Subcutaneous preadipocyte (primary cell): ENCODE measurements at places on chromosomes 3 and 15. TPM values are rescaled to one million over a fixed set of nuclear protein-coding genes. Genes with fewer than 3 reads are reported as not detected.

The TSC22D2 gene
- total RNA-seq = 7.7 and 12.1 TPM in 2 replicates

The FRMD4B gene
- 0.37 and 2.2 TPM in 2 replicates for total RNA-seq

The DLL4 gene
- not detected in 2 replicates for total RNA-seq

The IGSF10 gene
- under 0.01 TPM in 2 replicates for total RNA-seq

The SLC12A1 gene
- total RNA-seq = not detected in 2 replicates

The LSAMP gene
- total RNA-seq = under 0.01 TPM in 1 of 2 replicates, not detected in the other

The ANKRD63 gene
- total RNA-seq = not detected in 2 replicates

The LMOD3 gene
- not detected in 2 replicates for total RNA-seq

The CCR1 gene
- 0.59 and 3.7 TPM in 2 replicates for total RNA-seq

The P3H2 gene
- total RNA-seq = 0.37 and 1.2 TPM in 2 replicates

The RETNLB gene
- total RNA-seq = not detected in 2 replicates

The NECTIN3 gene
- total RNA-seq = 50.0 and 88.6 TPM in 2 replicates

The C2CD4A gene
- not detected in 2 replicates for total RNA-seq

The SLC35G2 gene
- total RNA-seq = 5.5 and 6.6 TPM in 2 replicates

The SLC6A11 gene
- not detected in 2 replicates for total RNA-seq

The GRM2 gene
- not detected in 2 replicates for total RNA-seq

The ARGFX gene
- not detected in 2 replicates for total RNA-seq

The CADM2 gene
- under 0.01 TPM in 1 of 2 replicates, not detected in the other for total RNA-seq

The NMB gene
- 1.8 and 3.3 TPM in 2 replicates for total RNA-seq

The TTLL13 gene
- under 0.01 TPM in 1 of 2 replicates, not detected in the other for total RNA-seq

The DTX3L gene
- total RNA-seq = 18.6 and 19.8 TPM in 2 replicates

The CLDN16 gene
- total RNA-seq = not detected in 2 replicates

The FILIP1L gene
- total RNA-seq = 19.1 and 42.8 TPM in 2 replicates

The VGLL3 gene
- 52.6 and 73.9 TPM in 2 replicates for total RNA-seq

The TRIM71 gene
- total RNA-seq = not detected in 2 replicates

The CASR gene
- under 0.01 TPM in 1 of 2 replicates, not detected in the other for total RNA-seq

The GOLGA8S gene
- not detected in 2 replicates for total RNA-seq

The KNG1 gene
- total RNA-seq = not detected in 2 replicates
